Right ventricle myocardium superior (tissue), 1 donor: ENCODE measurements at places on chromosomes 16 and 17. TPM values are rescaled to one million over a fixed set of nuclear protein-coding genes. Genes with fewer than 3 reads are reported as not detected.

EIF3CL gene
- total RNA-seq = 24.7 TPM

FOXL1 gene
- total RNA-seq = 0.75 TPM

ATF7IP2 gene
- 35.5 TPM for total RNA-seq

MT1F gene
- 2.1 TPM for total RNA-seq

RUNDC3A gene
- total RNA-seq = 0.22 TPM

ABCA5 gene
- total RNA-seq = 20.2 TPM

C17orf67 gene
- 1.1 TPM for total RNA-seq

SEPTIN1 gene
- total RNA-seq = 0.97 TPM

CACNA1H gene
- 4.2 TPM for total RNA-seq

MRM1 gene
- 8.3 TPM for total RNA-seq

WSCD1 gene
- 11.2 TPM for total RNA-seq

CACNG1 gene
- total RNA-seq = not detected
